NCI-H1105 treated with DMSO at 0.1 percent for 48 hours (cell line): ENCODE measurements at places on chromosomes 7 and 10.
A peak's percentile ranks its signal among the peaks of the same experiment; 100 is the strongest.

GRCh38 chr7:65436163-65436562 is 62.5 kb downstream of the ZNF92 start:
- no peak for DNase-seq

DNA sequence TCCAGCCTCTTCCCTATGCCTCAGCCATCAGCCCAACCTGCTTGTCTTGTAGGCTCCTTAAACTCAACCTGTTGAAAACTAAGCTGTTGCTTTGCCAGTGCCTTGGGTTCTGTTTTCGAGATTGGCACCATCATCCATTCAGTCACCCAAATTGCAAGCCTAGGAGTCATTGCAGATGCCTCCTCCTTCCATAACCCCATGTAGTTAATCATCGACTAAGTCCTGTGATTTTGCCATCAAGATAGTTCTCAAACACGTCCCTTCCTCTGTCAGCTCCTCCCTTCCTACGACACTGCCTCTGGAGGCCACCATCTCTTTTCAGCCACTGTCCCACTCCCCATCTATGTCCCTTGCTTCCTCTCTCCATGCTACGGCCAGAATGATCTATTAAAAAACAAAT is 168.1 kb downstream of the RAB11FIP2 start:
- no peak for DNase-seq

DNA sequence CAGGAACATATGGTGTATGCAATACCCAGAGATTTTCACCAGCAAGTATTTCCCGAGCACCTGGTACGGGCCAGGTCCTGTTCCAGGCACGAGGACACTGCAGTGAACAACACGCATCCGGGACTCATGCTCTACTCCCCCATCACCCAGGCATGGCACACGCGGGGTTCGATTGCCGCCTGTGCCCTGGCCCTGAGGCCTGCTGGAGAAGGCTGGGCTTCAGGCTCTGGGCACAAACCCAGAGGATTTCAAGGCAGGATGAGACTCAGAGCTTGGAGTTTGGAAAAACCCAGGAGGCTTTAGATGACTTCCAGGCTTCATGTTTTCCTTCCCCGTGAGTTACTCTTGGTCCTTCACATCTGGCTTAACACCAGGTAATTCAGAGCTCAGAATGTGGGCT is 143.5 kb downstream of the NEURL1 start:
- DNase-seq, result no peak

DNA sequence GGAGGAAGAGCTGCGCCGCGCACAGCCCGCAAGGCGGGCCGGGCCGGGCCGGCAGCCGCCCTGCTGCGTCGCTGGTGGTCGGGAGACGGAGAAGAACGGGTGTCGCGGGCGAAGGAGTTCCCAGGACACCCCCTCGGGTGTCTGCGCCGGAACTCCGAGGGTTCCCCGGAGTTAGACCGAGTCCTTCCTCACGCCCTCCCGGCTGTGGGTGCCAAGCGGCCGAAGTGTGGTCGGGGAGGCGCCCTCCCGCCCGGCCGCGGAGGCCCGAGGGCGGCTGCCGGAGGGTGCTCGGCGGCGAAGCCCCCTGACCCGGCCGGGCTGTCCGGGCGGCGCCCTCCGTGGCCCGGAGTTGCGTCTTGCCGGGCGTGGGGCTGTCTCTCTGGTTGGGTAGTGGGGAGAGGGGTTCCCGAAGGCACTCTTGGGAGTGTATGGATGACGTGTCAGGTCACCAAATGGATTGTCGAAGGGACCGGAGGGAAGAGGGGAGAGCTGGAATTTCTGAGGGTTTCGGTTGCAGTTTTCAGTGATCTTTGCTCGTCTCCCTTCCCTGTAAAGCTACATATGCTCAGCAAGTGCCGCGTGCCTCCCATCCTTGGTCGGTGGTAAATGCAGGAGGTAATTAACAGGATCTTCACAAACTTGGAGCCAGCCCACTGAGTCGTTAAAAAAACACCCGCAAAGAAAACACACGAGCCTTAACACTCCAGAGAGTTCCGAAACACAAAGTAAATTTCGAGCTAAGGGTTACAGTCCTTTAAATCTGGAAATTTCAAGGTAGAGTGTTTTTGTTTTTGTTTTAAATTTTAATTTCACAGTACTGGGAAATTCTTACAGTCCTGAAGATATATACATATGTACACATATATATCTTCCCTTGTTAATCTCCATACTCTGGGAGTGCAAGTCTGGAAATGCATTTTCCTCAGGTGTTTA is 871 bp downstream of the ST7 start:
- peak; percentile 62 for DNase-seq

DNA sequence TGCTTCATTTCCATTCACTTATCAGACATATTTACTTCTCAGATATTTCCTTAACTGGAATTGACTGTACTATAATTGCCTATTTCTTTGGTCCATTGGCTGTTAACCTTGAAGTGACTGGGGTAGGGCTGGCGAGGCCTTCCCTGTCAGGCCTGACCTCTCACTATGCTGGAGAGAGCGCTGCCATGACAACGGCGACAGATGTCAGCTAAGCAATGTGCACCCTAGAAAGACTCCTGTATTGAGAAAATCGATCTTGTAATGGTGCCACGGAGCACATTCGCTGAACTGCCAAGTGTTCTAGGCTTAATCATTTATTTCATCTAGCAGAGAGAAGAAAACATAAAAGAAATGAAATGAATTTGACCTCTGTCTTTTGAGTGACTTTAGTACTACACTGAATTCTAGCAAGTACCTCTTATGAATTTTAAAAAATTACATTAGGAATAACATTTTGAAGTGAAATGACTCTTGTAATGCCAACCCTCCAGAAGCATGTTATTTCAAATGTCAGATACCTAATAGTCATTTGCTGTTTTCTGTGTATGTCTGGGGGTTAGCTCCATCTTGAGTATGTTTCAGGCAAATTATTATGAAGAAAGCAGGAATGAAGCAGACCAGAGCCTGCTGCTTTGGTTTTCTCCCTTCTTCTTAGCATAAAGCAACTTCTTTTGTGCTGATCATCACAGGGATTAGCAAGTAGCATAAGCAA is 148.0 kb downstream of the SNX10 start:
- DNase-seq, result peak; percentile 48

DNA sequence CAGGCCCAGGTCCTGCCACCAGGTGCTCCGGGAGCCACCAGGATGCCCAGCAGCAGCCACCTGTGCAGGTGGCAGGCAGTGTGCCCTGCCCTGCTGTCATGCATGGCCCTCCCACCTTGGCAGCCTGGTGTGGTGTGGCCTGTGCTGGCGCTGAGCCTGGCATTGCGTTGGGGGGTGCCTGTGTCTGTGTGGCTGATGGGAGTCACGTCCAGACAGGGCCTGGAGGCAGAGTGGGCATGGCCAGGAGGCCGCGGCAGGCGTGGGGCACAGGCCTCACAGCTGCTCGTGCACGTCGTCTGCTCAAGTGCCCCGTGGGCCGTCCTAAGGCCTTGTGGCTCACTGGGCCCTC is 8.7 kb downstream of the TTYH3 start:
- DNase-seq, result no peak

GRCh38 chr10:7233259-7233991 is 177.4 kb downstream of the SFMBT2 start:
- DNase-seq, result no peak

DNA sequence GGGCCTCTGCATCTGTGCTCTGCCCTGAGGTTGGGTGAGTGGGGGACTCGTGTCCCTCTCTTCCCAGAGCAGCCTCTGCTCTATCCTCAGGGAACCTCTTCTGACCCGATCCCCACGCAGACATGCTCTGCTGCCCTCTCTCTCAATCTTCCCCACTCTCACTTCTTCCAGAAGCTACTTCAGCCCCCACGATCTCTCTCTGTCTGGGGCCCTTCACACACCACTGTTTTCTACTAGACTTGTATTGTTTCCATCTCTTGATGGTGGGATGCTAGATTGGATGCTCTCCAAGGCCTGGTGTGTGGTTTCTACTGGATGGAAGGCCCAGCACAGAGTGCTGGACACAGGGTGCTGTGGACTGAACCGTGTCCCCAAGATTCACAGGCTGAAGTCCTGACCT is 10.0 kb downstream of the MGMT start:
- no peak for DNase-seq

DNA sequence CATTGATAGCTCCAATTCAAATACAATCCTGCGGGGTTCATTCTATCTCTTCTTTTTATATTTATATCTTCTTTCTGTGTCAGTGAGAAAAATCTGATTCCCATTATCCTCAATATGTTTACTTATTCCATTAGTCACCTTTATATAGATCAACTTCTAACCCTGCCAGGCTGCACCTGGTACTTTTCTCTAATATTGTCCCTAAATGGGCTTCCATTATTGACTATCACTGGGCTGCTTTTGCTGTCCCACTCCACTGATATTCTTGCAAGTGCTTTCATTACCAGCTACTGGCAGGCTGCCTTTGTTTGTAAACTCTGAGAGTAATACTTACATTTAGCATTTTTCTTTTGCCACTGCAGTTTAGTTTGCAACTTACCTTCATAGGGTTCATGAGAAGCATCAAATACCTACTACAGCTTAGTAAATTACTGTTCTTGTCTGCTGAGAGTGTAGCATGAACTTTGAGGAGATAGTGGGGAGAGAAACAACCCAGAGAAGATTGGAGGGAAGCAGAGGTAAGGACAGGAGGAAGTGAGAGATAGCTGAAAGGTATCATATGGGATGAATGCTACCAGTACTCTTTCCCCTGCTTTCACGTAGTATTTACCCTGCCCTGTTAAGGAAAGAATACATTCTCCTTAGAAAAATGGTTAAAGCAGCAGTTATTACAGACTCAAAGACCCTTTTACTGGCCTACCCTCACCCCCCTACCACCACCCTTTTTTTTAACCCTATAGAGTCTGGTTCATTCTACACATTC is 119.1 kb downstream of the PHTF2 start:
- DNase-seq, result peak; percentile 68

DNA sequence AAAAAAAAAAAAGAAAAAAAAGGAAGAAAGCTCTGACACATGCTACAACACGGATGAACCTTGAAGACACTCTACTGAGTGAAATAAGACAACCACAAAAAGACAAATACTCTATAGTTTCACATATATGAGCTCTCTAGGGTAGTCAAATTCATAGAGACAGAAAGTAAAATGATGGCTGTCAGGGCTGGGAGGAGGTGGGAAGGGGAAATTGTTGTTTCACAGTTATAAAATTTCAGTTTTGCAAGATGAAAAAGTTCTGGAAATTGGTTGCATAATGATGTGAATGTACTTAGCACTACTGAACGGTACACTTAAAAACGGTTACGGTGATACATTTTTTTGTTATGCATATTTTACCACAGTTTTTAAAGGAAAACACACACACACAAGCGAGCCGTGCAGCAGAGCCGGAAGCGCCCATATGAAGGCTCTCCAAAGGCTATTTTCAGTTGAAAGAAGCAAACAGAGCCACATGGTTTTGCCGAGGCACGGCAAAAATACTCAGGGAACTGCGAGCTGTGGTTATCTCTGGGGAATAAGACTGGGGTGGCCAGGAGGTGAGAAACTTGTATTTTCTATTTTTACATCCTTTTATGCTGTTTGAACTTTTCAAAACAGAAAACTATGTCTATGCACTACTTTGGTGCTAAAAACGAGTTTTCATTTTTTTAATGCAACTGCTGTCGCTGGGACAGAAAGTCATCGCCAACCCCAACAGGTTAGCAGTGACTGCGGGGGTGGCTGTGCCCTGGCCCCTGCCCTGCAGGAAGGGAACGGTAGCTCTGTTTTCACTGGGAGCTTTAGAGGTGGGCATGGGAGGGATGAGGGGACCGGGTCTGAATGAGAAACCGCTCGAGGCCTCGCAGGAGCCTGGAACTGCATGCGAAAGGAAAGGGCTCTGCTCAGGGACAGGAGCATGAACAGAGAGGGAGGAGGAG is 132.9 kb downstream of the OAT start:
- no peak for DNase-seq

- no peak for DNase-seq
These were observed 128.4 kb upstream of the RSU1 start for GRCh38 chr10:16945593-16945992.

DNA sequence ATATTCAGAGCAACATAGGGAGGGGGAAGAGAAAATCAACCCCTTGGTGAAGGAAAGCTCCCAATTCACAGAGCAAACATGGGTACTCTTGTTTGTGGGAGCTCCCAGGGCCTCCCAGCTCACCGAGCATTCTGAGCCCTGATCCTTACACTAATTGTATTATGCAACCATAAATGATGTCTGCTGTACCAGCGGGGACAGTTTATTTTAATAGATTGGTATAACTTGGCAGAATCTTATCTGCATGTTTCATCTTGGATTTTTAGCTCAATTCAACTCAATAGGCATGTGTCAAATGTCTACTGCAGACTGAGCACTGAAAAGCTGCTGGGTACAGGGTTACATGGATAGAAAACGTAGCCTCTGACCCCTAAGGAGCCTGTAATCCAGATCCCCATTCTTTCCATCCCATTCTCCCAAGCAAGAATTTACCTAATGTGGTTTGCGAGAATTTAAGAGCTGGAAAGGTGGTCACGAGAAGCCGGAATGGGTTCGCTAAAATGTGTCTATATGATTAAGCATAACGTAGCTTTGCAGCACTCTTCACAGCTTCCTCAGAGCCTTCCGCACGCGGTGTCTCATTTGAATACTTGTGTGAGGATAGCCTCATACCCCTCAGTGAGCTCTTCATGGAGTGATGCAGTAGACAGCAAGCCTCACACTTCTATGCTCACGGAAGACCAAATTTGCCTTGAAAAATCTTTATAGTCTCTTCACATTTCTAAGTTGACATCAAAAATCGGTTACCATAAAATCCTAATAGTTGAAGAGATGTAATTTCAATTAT is 18.3 kb downstream of the EGFR start:
- DNase-seq, result no peak

- DNase-seq, result no peak
These were observed 6.5 kb downstream of the ASB13 start for GRCh38 chr10:5659702-5660528.

DNA sequence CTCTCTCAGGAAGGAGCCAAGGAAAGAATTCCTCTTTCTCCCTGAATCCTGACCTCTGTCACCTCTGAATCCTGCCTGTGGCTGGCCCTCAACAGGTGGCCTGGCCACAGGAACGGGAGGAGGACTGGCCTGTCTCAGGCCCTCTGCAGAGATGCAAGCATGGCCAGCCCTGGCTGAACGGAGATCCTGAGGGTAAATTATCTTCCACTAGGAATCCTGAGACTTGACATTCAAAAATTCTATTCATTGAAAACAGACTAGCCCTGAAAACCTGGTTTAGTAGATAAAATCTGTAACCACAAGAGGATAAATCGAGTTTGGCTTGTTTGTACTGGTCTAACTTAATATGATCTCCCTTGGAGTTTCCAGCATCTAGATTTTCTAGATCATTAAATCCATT is 579.3 kb downstream of the LRMDA start:
- no peak for DNase-seq
